ENCODE measurements at places on chromosomes 13 and 19.

DNA sequence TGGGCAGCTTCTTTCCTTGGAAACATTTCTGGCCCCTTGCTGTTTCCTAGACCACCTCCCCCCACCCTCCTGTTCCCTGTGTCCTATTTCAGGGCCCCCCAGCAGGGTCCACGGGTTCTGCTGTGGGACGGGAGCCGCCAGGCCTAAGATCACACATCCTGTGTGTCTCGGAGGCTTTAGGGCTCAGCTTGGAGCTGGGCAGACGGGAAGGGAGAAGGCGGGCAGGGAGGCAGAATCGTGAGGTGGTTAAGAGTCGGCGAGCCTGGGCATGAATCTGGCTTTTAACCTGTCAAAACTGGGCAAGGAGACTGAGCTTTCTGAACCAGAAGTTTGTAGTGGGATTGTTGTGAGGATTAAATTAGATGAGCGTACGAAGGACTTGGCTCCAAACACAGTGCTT, 4.8 kb downstream of the KCNC3 start:
- no peak for DNase-seq

DNA sequence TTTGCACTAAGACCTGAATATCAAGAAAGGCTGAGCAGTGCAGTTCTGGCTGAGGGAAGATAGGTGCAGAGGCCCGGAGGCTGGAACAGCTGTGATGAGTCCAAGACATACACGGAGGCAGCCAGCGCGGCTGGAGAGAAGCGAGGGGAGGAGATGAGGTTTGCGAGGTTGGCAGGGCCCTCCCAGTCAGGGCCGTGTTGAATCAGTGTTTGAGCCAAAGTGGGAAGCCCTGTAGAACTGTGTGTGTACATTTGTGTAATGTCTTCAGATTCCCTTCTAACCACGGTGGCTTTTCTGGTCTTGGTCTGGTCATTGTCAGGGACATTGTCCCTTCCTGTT, 34.9 kb downstream of the PAK4 start:
- no peak for DNase-seq

DNA sequence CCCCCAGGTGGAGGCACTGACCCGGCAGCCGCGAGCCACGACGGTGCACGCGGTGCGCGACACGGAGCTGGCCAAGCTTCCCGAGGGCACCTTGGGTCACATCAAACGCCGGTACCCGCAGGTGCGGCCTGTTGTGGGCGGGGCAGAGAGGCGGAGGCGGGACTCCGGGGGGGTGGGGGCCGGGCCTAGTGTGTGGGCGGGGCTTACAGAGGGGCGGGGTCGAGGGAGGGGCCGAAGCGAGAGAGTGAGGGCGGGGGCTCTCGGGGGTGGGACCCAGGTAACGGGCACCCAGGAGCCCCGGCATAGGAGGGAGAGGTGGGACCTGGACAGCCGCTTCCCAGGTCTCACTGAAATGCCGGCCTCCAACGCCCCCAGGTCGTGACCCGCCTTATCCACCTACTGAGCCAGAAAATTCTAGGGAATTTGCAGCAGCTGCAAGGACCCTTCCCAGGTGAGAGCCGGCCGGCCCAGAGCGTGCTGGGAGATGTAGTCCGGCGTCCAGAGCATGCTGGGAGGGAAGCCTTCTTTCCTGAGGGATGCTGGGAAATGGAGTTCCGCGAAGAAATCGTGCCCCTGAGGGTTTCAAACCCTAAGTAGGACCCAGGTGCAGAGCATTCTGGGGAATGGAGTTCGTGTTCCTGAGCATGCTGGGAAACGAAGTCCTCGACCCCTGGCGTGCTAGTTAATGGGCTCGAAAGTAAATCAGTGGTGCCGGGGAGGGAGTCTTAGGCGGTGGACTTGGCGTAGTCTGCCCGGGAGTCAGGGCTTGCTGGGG, 15.7 kb downstream of the PNPLA6 start:
- DNase-seq: no peak

DNA sequence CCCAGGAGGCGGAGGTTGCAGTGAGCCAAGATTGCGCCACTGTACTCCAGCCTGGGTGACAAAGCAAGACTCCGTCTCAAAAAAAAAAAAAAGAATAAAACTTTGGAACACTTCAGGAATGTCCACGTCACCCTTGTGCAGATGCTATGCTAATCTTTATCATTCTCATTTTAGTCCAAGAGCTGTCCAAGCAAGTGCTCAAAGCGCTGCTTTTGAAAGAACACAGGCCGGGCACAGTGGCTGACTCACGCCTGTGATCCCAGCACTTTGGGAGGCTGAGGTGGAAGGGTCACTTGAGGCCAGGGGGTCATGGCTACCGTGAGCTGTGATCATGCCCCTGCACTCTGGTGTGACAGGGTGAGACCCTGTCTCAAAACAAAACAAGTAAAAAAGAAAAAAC, 11.1 kb upstream of the UQCR11 start:
- no peak for DNase-seq

DNA sequence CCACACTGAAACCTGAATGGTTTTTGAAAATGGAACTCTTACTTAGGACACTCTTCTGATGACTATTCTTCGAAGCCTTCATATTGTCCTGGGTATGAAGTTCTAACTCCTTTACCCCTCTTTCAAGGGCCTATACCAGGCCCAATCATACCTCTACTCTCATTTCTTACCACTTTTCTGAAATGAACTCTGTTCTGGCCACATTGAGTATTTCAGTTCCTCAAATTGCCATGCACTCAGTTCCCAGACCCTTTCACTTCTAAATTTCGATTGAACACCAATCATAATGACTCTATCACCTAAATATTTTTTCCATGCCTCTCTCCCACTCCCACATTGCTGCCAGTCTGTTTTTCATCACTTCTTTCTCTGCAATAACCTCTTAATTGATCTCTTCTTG, 53.7 kb downstream of the LACC1 start:
- DNase-seq: no peak

DNA sequence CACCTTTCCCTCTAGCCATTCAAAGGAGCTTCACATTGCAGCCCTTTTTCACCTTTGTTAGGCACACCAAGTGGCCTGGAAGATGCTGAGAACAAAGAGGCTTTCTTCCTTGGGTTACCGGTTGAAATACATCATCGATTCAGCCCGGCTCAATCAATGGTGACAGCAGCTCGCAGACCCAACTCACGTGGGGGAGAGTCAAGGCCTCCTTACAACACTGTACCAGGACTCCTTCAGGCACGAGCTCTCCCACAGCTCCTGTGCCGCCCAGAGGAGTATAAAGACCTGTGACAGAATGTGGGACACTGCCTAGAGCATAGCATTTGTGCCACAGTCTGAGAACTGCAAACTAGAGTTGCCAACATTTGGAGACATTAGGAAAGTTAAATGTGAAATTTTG, 3.9 kb upstream of the LRRC63 start:
- DNase-seq: no peak

- DNase-seq: no peak
Observed at GRCh38 chr13:114076329-114077090, 55.9 kb downstream of the RASA3 start.

DNA sequence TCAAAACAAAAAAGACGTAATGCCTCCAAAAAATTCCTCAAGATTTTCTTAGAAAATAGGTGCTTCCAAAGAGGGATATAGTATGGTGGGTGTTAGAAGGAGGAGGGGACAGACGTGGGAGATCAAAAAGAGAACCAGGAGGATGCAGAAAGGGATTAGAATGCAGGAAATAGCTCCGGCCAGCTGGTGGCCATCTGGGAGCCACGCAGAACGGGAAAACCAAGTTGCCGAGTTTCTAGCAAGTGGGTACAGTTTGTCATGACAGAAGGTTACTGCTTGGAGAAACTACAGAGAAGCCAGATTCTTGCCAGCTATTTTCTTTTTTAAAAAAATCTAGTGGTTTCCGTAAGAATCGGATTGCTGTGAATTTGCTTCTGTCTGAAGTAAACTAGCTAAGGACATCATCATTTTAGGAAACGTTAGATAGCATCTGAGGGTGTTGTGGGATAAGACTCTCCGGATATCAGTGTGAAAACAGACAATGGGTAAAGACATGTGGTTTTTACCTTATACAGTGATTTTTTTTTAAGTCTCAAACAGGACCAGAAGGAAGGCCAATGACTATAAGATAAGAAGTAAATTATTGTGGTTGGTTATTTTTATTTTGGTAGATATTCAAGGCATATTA, 104.9 kb downstream of the HSPH1 start:
- no peak for DNase-seq

Data from NCI-H1436 (cell line).